ENCODE measurements at places on chromosomes 1 and 21.

GRCh38 chr1:200136384-200136783 is 108.9 kb downstream of the NR5A2 start:
- DNase-seq = no peak

GRCh38 chr1:151156515-151156819 is at the start of gene TNFAIP8L2:
TNFAIP8L2 (plus strand) TSS chr1:151156649; CDS start chr1:151158698, 2,049 bp downstream.
- peak; percentile 70 for DNase-seq

- DNase-seq = no peak
Observed at GRCh38 chr1:192534666-192535065, 40.9 kb upstream of the RGS1 start.

DNA sequence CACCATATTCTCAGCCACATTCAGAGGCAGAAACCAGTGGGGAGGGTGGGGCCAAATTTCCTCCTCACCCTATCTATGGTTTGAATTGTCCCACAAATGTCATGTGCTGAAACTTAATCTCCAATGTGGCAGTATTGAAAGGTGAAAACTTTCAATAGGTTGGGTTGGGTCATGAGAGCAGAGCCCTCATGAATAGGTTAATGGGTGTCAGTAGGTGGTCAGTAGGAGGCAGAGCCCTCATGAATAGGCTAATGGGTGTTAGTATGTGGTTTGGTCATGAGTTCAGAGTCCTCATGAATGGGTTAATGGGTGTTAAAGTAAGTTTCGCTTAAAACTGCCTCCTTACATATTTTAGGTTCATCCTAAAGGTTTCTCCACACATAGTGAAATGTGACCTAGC is 170.0 kb downstream of the FCRL5 start:
- no peak for DNase-seq

DNA sequence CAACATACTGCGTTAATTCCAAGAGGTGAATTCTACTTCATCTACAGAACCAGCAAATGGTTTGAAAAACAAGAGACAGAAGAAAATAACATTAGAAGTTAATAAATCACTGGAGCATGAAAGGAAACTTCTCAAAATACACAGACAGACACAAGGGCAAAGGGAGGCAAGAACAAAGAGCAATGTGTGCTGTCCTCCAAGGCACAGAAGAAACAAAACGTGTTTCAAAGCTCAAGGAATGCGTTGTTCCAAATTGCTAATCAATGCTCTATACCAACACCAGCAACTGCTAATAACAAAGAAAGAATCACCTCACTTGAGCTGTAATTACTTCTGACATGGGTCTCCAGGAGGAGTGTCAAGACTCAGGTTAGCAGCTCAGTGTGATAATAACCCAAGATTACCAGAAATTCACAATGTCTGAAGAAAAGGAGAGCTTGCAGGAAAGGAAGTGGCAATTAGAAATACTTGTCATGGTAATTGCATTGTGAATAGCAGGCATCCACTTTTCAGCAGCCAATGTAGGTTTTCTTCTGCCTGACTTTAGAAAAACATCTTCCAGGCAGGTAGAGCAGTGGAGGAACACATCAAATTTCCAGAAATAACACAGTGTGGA is 175.4 kb downstream of the SEC16B start:
- DNase-seq = no peak

DNA sequence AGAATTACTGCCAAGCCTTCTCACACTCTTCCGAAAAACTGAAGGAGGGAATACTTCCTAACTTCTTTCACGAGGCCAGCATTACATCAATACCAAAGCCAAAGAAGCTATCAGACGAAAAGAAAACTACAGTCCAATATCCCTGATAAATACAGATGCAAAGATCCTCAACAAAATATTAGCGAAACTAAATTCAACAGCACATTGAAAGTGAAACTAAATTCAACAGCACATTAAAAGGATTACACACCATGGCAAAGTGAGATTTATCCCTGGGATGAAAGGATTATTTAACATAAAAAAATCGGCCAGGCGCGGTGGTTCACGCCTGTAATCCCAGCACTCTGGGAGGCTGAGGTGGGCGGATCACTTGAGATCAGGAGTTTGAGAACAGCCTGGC is 176.8 kb downstream of the FAF1 start:
- no peak for DNase-seq

DNA sequence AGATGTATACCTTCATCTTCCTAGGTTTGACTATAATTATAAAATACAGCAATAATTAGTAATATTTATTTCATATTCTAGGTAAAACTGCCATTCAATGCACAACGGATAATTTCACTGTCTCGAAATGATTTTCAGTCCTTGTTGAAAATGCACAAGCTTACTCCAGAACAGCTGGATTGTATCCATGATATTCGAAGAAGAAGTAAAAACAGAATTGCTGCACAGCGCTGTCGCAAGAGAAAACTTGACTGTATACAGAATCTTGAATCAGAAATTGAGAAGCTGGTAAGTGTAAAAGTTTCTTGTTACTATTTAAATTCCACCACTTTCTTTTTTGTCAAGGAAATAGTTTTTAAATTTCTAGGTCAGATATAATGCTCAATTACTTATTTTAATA is 30.7 kb downstream of the BACH1 start:
- DNase-seq = no peak

DNA sequence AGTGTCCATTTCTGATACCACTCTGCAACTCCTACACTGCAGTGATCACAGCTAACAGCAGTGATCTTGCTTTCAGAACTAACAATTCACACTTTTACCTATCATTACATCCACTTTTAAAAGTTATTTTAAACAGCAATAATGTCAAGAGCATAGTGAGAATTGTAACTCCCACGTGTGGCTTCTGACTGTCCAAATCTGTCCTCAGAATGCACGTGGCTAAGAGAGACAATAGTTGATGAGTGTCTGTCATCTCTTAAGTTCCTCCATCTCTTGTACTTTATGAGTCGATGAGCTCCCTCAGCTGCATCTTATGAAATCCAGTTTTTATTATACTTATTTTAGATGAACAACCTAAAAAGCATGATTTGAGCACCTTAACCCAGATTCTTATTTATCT is 16.5 kb upstream of the CFHR5 start:
- no peak for DNase-seq

- DNase-seq = no peak
Observed at GRCh38 chr1:10304295-10304694, 93.9 kb downstream of the KIF1B start.

- no peak for DNase-seq
Observed at GRCh38 chr1:19375631-19376400, 63.7 kb downstream of the SLC66A1 start.

DNA sequence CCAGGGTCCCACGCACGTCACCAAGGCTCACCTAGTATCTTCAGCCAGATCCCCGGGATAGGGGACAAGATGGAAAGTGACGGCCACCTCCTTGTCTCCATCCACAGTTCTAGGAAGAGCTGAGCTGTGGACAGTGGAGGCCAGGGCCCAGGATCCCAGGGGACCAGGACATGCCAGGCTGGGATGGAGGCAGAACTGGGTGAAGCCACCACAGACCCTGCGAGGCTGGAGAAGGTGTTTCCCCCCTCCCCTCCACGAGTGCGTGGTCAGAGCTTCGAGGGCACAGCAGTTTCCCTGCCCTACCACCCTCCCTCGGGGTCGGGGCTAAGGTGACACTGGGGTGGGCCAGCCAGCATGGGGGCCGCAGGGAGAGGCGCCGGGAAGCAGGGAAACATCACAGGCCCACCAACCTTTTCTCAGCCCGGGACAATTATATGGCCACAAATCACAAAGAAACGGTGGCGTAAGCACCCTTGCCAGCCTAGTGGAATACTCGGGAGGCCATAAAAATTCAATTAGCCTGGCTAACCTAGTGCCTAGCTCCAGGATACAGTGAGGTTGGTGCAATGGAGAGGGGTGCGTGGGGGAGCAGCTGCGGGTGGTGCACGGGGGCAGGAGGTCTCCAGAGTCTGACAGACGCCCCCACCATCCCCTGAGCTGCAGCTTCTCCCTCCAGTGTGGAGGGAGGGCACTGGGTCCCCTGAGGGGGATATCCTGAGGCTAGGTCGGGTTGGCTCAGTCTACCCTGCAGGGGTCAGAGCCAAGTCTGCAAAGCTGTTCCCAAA is 13.4 kb downstream of the DRAXIN start:
- no peak for DNase-seq

DNA sequence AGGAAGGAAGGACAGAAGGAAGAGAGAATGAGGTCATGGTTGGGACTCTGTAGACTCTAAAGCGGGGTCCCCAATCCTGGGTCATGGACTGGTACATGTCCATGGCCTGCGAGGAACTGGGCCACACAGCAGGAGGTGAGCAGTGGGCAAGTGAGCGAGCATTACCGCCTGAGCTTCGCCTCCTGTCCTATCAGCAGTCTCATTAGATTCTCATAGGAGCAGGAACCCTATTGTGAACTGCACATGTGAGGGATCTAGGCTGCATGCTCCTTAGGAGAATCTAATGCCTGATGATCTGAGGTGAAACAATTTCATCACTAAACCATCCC is 128.9 kb downstream of the TRABD2B start:
- no peak for DNase-seq

GRCh38 chr1:187034501-187034900 is 205.8 kb downstream of the PLA2G4A start:
- no peak for DNase-seq

DNA sequence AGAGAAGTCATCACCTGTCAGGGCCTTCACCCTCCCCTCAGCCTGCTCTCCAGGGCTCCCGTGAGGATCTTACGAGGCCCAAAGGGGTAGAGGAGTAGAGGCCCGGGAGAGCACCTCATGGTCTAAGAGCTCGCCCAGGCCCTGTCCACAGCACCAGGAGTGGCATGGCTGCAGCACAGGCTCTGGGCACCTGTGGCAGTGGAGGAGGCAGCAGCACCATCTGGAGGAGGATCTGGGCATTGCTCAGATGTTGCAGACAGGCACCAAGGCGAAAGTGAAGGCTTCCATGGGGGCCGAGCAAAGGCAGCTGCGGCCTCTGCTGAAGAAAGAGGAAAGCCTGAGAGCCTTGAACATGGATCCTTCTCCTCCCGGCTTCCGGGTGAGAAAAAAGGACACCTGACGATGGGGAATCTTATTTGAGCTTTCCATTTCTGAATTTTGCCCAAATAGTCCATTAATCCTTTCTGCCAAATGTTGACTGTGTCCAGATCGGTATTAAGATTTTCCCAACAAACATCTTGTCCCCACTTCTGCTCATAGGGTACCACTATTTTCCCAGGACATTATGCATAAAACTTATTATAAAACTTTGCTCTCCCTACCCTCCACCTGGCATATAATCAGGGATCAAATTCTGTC is 604.7 kb downstream of the PTPRC start:
- DNase-seq = peak; percentile 64

DNA sequence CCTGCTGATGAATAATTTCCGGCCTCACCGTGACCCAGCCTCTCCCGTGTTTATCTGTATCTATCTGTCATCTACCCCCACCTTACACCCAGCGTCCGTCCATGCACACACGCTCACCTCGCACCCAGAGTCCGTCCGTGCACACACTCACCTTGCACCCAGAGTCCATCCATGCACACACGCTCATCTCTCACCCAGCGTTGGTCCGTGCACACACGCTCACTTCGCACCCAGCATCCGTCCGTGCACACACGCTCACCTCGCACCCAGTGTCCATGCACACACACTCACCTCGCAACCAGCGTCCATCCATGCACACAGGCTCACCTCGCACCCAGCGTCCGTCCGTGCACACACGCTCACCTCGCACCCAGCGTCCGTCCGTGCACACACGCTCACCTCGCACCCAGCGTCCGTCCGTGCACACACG is 25.0 kb upstream of the COL18A1 start:
- no peak for DNase-seq

GRCh38 chr1:53395671-53396215 is 63.5 kb upstream of the DMRTB1 start:
- DNase-seq = no peak

DNA sequence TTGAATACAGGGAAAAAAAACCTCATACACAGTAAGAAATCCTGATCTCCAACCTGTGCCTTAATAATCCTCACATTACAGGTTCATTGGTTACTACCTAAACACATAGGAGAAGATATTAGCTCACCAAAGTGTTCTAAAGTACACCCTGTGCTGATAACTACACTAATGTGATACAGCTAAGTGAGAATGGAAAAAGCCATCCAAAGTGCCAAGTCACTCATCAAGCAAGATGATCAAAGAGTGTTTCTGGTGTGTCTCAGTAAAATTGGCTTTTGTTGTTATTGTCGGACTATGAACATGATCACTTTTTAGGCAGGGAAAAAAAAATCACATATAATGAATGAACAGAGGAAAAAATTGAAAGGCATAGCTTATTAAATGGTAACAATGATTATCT is 31.4 kb downstream of the EPS15 start:
- no peak for DNase-seq

DNA sequence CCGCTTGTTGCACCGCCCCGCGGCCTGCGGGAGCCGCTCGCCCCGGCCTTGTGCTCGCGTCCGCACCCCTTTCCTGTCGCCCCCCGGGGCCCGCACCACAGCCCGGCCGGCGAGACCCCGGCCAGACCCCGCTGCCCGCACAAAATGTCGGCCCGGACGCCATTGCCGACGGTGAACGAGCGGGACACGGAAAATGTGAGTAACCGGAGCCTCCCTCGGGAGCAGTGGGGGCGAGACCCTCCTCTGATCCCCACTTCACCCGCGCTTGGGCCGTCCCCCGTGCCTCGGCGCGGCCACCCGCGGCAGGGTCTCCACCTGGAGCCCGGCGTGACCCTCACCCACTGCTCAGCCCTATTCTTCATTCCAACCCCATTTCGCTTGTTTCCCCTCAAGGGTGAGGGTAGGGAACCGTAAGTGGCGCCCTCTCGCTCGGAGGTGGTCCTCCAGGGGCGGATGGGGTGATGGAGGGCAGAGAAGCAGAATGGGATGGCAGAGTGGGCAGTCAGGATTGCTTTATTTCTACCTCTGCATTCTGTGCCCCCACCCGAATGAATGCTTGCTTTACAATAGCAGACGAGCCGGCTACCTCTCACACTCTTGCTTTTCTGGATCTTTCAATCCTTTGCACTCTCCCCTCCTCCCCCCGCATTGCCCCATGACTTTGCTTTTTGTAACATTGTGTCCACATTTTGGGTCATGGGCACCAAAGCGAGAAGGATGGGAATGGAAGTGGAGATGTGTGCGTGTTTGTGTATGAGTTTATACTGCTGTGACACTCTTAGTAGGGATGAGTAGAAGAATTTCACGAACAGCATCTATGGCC is 954 bp downstream of the MARK1 start:
- no peak for DNase-seq

DNA sequence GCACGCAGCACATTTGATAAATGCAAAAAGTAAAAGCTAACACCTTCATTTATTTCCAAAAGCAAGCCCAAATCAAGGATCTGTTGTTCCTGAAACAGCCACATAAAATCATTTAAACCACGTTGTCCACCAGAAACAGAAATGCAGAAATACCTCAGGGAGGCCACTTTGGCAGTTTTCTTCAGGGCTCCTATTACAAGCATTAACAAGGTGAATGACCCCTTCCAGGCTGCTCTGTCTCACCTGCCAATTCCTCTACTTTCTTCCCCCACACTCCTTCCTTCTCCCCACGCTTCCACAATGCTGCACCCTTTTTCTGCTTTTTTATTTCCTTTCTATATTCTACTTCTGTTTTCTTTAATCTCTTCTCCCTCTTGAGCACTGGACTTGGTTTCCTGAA is 55.0 kb upstream of the PTGFRN start:
- no peak for DNase-seq

- peak; percentile 15 for DNase-seq
Observed at GRCh38 chr1:113390871-113391648, 745 bp downstream of the MAGI3 start.

GRCh38 chr1:6392809-6393399 is 663 bp downstream of the ACOT7 start:
- DNase-seq = no peak
